IPS-NIHi11 (cell line): ENCODE measurements at places on chromosomes 6 and 20.

GRCh38 chr6:154359161-154359574, 2.6 kb upstream of the IPCEF1 start:
- DNase-seq: no peak

GRCh38 chr6:13216236-13217014, 111.9 kb downstream of the TBC1D7 start:
- no peak for DNase-seq

DNA sequence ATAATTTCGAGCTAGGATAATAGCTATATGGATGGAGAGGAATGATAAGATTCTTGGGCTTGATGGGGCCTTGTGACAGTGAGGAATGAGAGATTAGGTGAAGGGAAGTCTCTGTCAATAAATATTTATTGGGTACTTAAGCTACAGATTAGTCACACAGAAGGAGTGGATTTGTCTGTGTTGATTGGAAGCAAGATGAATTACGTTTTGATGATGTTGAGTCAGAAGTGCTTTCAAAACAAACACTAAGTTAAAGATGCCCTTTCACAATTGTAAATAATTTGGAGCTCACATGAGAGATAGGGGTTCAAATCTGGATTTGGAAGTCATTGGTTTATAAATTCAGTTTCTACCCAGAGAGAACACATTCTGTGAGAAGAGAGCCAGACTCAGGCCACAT, 834.2 kb downstream of the KIF16B start:
- DNase-seq: no peak

GRCh38 chr6:170404036-170404435, 97.5 kb downstream of the FAM120B start:
- DNase-seq: no peak

- no peak for DNase-seq
Observed at GRCh38 chr6:146551545-146551944, 7.9 kb downstream of the RAB32 start.

- DNase-seq: no peak
Observed at GRCh38 chr6:6683969-6684833, 95.7 kb downstream of the LY86 start.

DNA sequence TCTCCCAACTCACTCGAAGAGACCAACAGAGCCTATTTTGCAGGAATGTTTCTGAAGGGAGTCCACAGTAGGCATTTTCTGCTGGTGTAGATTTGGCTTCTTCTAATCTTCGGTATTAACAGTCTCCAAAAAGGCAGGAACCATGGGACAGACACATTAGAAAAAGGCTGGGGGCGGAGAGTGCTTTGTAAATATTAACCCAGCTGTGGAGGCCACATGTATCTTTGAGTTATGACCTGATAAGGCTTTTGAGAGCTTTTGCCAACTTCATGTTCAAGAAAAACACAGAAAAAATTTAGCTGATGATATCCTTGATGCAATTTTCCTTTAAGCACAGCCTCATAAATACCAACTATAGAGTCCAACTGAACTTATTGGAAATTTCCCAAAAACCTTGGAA, 119.4 kb upstream of the TSHZ2 start:
- no peak for DNase-seq

GRCh38 chr6:122997541-122998150, 1.6 kb downstream of the CLVS2 start:
- DNase-seq: no peak

DNA sequence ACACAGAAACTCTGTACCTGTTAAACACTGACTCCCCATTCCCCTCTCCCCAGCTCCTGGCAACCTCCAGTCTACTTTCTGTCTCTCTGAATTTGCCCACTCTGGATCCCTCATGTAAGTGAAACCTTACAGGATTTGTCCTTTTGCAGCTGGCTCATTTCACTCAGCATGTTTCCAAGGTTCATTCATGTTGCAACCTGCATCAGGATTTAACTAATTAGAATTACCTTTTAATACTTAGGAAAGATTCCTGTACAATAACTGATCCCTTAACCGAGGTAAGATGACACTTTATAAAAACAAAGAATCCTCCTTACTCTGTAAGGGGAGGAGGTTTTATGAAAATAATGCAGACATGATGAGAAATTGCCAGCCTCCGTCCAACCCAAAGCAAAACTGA, 113.1 kb upstream of the MTHFD1L start:
- DNase-seq: no peak

GRCh38 chr20:25218492-25218891, 23.0 kb downstream of the ENTPD6 start:
- no peak for DNase-seq

DNA sequence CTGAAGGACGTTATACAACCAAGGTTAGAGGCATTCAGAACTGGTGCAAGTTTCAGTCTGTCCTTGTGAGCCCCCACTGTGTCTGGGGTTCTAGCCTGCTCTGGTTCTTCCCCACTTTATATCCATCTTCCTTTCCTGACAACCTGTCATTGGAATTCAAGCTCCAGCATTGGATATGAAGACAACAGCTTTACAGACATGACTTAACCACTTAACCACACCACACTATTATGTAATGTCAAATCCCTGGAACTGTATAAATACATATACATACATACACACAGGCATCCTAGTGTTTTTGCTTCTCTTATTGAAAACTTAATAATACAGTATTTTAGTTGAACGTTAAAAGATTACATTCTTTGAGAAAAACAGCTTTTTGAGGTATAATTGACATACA, 217.9 kb upstream of the SGK1 start:
- DNase-seq: no peak

DNA sequence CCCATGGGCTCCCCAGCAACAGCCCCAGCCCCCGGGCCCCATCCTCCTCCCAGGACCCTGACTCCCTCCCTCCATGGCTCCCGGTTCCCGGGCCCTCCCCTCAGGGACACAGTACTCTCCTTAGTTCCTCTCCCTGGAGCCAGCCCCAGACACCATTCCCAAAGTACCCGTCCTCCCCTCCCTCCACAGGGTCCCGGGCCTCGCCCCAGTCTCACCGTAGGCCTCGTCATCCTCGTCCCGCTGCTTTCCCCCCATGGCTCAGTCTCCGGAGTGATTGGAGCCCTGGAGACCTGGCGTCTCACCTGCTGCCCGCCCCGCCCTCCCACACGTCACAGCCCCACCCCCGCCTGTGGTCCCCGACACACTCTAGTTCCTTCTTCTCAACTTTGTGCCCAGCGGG, at the start of gene SLC44A4:
SLC44A4 (minus strand) TSS at position 272 of the 400 bp plus-strand sequence; CDS start at position 255, 17 bp downstream.
- DNase-seq: peak; percentile 67

DNA sequence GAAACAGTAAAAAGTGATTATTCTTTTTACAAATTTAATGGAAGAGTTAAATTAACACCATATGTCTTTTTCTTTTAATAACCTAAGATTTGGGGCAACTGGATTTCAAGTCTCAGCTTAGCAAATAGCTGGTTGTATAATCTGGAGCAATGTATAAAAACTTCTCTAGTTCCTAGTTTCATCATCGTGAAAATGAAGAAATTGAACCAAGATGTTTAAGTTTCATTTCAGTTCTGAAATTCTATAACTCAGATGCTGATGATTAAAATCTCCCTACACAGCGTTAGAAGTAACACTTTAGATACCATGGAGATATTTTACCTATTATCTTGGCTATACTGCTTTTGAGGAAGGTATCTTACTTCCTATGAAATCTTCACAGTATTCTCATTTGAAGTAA, 252.0 kb downstream of the KIF16B start:
- no peak for DNase-seq

DNA sequence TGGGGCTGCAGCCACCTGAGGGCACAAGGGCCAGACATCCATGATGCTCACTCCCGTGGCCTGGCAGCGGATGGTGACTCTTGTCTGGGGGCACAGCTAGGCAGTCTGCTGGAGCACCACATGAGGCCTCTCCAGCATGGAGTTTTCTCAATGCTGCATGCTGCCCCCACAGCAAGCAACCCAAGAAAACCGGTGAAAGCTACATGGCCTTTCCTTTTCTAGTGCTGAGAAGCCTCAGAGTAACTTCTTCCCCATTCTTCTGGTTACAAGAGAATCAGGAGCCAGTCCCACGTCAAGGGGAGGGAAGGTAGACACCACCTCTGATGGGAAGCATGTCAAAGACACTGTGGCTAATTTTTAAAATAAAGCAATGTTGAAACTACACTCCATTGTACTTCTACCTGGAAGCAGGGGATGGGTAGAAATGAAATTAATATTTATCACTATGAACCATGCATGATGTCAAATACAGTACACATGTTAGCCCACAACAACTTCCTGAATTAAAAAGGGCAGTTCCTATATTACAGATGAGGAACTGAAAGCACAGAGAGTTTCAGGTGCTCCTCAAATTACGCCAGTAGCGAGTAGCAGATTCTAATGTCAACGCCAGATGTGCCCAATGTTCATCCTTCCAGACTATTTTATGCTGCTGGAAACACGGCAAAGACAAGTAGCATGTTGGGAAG, 101.5 kb downstream of the LAMP5 start:
- no peak for DNase-seq

- DNase-seq: no peak
Observed at GRCh38 chr6:112254921-112255320, 554 bp upstream of the LAMA4 start.

GRCh38 chr6:13452346-13453117, 34.9 kb downstream of the GFOD1 start:
- no peak for DNase-seq

DNA sequence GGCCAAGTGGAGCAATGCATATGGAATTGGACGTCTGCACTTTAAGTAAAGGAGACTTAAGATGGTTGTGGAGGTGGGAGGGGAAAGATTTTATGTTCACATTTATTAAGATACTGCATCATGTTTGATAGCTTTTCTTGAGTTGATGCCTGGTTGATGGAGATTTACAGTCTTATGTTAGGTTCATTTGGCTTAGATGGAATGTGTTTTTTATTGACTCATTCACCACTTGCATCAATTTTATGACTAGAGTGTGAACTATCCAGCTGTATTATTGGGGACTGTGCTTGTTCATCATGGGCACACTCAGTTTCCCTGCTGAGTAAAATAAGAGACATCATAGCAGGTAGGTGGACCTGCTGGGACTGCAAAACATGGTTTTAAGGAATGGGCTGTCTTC, 91.2 kb upstream of the SCP2D1 start:
- DNase-seq: no peak

- DNase-seq: peak; percentile 2
Observed at GRCh38 chr20:63701329-63702035, 5.0 kb downstream of the TNFRSF6B start.

DNA sequence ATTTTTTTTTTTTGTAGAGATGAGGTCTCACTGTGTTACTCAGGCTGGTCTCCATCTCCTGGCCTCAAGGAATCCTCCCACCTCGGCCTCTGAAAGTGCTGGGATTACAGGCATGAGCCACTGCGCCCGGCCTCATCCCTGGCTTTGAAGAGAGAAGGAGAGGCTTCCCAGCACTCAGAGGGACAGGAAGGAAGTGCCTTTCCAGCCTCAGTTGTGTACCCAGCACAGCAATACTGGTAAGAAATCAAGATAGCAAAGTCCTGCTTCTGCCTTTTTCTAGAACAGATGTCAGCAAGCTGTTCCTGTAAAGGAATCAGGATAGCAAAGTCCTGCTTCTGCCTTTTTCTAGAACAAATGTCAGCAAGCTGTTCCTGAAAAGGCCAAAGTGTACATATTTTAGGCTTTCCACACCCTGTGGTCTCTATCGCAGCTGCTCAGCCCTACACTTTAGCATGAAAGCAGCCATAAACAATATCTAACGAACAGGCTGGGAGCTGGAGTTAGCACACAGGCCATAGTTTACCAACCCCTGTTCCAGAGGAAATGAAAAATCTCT, 6.3 kb upstream of the PLTP start:
- no peak for DNase-seq

DNA sequence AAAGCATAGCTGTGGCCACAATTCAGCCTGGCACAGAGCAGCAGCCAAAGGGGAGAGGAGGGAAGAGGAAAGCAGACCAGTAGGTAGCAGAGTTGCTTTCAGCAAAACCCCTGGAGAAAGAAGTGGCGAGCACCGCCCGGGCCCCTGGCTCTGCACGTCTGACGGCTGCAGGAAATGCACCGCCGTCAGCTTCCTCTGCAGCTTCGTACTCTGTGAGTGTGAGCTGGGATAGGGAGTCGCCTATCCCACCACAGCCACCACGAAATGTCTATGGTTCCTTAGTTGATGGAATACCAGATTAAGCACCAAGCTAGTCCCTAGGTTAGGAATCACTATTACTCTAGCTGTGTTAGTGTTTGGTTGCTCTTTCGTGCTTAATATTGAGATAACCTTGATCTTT, 79.9 kb upstream of the NAA20 start:
- DNase-seq: no peak

- DNase-seq: peak; percentile 74
Observed at GRCh38 chr6:46490425-46491200, 636 bp downstream of the RCAN2 start.

GRCh38 chr6:108535114-108535742, 25.5 kb upstream of the FOXO3 start:
- no peak for DNase-seq

- no peak for DNase-seq
Observed at GRCh38 chr6:36955136-36955535, 598 bp downstream of the PI16 start.

DNA sequence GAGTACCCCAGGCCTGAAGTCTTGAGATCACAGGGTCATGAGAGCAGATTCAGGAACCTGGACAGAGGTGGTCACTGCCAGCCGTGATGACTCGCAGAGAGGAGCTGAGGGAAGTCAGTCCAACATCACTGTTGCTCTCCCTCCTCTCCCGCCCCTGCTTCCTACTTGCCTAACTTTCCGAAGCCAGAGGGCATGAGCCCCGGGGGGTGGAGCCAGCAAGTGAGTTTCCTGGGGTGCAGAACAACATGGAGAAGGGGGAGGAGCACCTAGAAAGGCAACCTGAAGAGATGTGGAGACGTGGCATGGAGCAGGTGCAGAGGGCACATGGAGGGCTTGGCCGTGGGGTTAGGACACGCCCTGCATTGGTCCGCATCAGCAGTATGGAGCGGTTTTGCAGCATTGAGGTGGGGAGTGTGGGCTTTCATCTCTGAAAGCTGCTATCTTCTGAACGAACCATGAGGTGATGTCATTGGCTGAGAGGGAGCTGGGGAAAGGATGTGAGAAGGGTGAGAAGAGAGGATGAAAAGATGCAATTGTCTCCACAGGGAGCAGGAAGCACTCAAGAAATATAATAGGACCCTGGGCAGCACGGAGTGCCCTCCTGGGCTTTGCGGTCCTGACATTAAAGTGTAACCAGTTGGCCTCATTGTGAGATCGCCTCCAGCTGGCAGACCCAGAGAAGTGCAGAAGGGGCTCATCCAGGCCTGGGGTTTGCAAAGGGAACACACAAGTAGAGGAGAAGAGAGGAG, 25.0 kb downstream of the GDAP1L1 start:
- DNase-seq: peak; percentile 77

- no peak for DNase-seq
Observed at GRCh38 chr20:52204136-52204535, 12.6 kb upstream of the ZFP64 start.

- no peak for DNase-seq
Observed at GRCh38 chr6:147061252-147061651, 143.0 kb upstream of the STXBP5 start.

GRCh38 chr6:54053881-54054391, 57.3 kb upstream of the MLIP start:
- DNase-seq: peak; percentile 6
